ENCODE measurements at places on chromosomes 1 and 21.
A peak's percentile ranks its signal among the peaks of the same experiment; 100 is the strongest.

- peak; percentile 68 for DNase-seq
Measured at GRCh38 chr1:16215882-16216753, 3.7 kb upstream of the ARHGEF19 start.

DNA sequence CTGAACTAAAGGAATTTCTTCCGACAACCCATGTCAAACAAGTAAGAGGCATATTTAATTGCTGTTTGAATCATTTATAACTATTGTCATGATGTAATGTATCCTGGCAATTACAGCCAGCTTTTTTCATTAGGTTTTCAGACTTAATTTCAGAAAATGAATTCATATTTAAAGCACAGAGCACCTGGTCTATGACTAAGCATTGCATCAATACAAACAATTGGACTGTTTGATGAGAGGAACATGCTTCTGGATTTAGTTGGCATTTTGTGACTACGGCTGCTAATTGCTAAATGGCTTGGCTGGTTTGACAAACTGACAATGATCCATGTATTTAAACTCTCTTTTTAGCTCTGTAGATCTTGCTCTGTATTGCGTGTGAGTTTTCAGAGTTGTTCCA, 853.4 kb downstream of the NCAM2 start:
- no peak for DNase-seq

DNA sequence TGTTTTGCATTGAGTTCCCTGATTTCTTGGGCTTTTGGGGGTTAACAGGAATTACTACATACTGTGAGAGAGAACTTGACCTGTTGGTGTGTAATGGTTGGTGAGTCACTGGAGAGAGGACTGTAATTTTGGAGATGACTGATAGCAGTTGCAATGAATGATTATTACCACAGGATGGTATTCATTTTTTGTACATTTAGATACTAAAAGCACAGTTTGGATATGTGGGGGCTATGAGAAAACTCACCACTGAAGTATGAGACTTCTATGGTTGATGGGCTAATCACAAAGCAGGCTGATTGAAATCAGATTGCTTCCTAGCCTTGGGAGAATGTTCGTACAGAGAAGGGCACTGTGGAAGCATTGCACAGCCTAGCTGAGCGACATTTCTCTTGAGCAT, 1571.3 kb upstream of the PRMT6 start:
- DNase-seq = no peak

DNA sequence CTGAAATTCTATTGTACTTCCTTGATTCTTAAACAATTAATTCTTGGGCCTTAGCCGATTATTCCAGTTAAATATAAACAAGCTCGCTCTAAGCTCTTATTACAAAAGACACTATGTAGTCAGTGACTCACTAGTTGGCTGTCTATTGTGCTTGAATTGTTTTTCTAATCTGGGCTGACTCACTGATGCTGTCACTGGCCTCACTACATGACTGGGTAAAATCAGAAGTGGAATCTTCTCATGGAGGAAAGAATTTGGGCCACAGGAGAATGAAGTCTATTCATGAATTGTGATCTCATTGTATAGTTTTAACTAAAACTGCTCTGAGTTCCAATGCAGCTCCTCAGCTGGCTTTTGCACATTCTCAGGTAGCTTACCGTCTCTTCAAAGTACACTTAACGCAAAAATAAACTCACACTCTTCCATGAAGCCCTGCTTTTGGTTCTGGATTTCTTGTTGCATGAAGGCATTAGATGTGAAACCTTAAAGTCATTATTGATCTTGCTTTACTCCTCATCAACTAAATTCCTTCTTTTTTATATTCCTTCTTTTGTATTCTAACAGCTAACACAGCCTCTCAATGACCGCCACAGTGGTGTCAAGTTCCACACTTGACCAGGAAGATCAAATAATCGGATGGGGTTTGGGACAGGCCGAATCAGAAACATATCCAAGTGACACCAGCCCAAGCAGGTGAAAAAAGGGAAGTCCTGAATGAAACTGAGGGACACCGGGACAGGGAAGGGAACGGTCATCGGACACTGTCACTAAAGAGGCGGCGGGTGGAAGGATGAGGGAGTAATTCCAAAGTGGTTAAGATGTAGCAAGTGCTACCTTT, 80.9 kb upstream of the LBR start:
- DNase-seq = no peak

DNA sequence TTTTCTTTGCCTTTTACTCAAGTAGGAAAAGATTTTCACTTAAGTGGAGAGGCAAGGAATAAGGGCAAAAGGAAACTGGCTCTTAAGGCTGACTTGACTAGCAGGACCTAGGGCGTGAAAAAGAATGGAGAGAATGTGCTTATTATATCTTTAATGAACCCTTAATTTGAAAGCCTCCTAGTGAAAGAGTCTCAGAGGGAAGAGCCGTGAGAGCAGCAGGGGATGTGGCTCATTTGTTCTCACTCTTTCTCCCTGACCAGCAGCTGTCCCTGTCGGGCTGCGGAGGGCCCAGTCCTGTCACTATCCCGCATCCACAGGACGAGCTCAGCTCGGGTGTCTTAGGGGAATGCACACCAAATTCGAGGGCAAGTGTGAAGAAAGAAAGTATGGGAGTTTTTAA, 180.1 kb downstream of the EDEM3 start:
- DNase-seq = no peak

DNA sequence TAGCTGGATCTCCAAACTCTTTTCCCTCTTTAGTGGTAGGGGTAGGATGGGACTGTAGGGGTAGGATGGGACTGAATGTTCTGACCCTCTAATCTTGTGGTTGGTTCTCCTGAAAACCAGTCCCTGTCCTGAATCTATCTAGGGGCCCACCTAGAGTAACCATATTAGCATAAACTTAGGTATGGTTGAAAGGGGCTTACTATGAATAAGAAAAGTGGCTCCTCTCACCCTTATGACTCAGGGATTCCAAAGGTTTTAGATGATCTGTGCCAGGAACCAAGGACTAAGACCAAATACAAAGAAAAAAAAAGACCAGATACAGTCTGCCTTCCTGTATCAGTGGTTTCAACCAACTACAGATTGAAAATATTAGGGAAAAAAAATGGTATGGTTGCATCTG, 28.9 kb downstream of the RNF2 start:
- DNase-seq = no peak

DNA sequence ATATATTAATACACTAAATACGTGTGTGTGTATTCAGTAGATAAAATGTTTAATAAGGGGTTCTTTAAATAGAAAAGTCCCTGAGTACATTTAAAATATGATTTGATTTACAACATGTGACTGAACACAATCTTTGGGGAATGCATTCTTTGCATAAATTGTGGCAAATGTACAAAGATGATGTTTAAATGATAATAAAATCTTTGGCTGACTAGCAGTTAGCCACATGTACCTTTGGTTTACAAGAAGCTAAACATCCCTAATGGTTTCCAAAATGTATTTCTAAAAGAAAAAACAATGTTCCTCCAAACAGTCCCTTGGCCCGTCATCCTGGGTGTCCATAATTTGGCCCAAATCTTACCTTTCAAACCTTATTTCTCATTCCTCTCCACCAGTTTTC, 106.4 kb upstream of the MARK1 start:
- no peak for DNase-seq

Data from GM12864 (cell line).